ENCODE measurements at places on chromosomes 5 and 9. TPM values are rescaled to one million over a fixed set of nuclear protein-coding genes. Genes with fewer than 3 reads are reported as not detected.

Gene PCYOX1L
- total RNA-seq, result 3.7 TPM

Gene PCDHGB5
- 3.7 TPM for total RNA-seq

Gene MLLT3
- total RNA-seq, result 65.8 TPM

Gene STPG3
- not detected for total RNA-seq

Gene PTGER4
- 10.4 TPM for total RNA-seq

Gene LCN9
- not detected for total RNA-seq

Gene PCDHB9
- 1.0 TPM for total RNA-seq
